Activated CD4-positive, alpha-beta T cell treated with anti-CD3 and anti-CD28 coated beads for 36 hours (primary cell): ENCODE measurements at places on chromosomes 5 and 9. TPM values are rescaled to one million over a fixed set of nuclear protein-coding genes. Genes with fewer than 3 reads are reported as not detected.

DNA sequence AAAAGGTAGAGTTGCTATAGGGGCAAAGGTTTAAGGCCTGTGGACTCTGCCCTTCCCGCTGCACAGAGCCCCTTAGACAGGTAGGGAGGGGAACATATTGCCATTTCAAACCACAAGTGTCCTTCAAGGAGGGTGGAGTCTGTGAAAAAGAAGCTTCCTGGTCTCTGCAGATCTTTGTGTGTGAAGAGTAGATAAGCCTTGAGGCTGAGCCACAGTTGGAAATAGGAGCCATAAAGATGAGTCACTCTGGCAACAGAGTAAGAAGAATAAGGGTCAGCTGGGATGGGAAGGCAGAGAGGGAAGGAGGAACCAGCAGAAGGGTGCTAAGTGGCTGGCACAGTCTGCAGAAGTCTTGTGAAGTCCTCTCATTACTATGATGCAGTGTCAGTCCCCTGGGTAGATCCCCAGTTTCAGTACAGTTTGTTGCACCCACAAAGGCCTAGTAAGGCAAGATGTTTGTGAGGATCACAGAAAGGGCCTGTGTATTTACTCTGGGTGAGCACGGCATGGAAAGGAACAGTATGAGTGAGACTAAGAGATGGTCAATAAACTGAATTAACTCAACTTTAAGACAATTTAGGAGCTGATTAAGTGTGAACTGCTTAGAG, 18.1 kb downstream of the GRXCR2 start:
- H3K27ac ChIP-seq: no peak overlapping the region
- H3K4me3 ChIP-seq: no peak overlapping the region
- peaks cover 3% of the 10 kb centered on the region for H3K27me3 ChIP-seq
- peaks cover 4% of the 10 kb centered on the region for H3K4me1 ChIP-seq
- DNase-seq: no peak

- peaks cover 6% of the 10 kb centered on the region for H3K27me3 ChIP-seq
- H3K36me3 ChIP-seq: peaks cover 5% of the 10 kb centered on the region
- peaks cover 37% of the 10 kb centered on the region for H3K4me1 ChIP-seq
- H3K4me3 ChIP-seq: peak overlapping the region; percentile 19
Measured at GRCh38 chr9:95724253-95724991, 151.1 kb upstream of the ERCC6L2 start.

GRCh38 chr5:138985683-138986082, 110.5 kb upstream of the LRRTM2 start:
- H3K4me1 ChIP-seq: peaks cover 21% of the 10 kb centered on the region
- no peaks in the 10 kb centered on the region for H3K36me3 ChIP-seq
- DNase-seq: no peak
- no peak overlapping the region for H3K27ac ChIP-seq
- H3K27me3 ChIP-seq: peaks cover 4% of the 10 kb centered on the region
- H3K4me3 ChIP-seq: no peak overlapping the region

- H3K27ac ChIP-seq: peak overlapping the region; percentile 78
- DNase-seq: peak; percentile 64
- H3K4me1 ChIP-seq: peaks cover 52% of the 10 kb centered on the region
- no peaks in the 10 kb centered on the region for H3K36me3 ChIP-seq
- no peaks in the 10 kb centered on the region for H3K27me3 ChIP-seq
Measured at GRCh38 chr5:67221487-67222242, 25.1 kb upstream of the CD180 start.

Gene MLANA
- total RNA-seq: not detected

DNA sequence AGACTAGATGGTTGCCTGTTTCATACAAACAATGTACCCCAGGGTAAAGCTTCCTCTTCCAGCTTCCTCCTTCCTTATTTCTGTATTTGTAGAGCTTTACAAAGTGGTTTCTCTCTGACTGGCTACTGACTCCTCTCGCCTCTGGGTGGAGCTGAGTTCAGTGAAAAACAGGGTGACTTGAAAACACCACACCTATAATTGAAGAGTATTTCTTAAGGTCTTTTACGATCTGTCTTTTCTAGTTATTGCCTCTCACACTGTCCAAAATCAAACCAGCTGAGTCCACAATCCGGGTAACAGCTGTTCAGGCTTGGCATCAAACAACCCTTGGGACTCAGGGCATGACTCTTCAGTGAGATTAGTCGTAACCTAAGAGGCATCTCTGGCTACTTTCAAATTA, 200.4 kb downstream of the ARRDC3 start:
- DNase-seq: no peak
- H3K36me3 ChIP-seq: no peaks in the 10 kb centered on the region
- H3K27ac ChIP-seq: no peak overlapping the region
- peaks cover 12% of the 10 kb centered on the region for H3K27me3 ChIP-seq
- H3K4me1 ChIP-seq: peaks cover 20% of the 10 kb centered on the region
